ENCODE measurements at places on chromosomes 5 and 9. TPM values are rescaled to one million over a fixed set of nuclear protein-coding genes. Genes with fewer than 3 reads are reported as not detected.

GRCh38 chr5:180495991-180496741 lies 2.0 kb downstream of the CNOT6 start:
- no peak for DNase-seq

GRCh38 chr9:90070931-90071660 lies 466.3 kb downstream of the GADD45G start:
- DNase-seq: no peak

- no peak for DNase-seq
Measured at GRCh38 chr9:68643901-68644809, 60.9 kb upstream of the PIP5K1B start.

DNA sequence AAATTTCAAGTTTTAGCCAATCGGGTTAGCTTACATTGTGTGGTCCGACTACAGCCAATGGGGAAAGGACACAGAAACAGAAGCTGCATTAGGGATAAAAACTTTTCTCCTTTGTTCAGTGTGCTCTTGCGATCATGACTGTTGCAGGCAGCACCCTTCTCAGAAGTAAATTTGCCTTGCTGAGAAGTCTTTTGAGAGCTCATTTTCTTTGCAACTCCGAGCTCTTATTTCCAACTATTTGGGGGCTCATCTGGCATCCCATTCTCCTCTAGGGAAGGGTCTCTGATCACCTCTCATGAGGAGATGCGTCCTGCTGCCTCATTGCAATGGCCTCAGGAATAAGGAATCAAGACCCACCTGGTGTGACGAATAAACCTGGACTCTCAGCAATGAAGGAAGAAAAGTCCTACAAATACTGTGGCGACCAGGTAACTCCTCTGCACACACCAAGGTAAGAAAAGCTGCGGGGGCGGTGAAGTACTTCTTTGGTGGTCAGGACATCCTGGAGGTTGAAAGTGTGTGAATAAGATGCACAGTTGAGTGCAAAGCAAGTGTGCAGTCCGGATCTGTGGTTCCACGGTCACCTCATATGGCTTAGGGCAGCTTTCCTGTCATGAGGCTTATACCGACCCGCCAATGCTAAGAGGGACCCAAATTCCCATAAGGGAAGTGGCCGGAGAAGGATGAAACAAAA lies 20.4 kb downstream of the CNOT8 start:
- no peak for DNase-seq

GRCh38 chr9:26770821-26771220 lies 121.8 kb downstream of the CAAP1 start:
- no peak for DNase-seq

DNA sequence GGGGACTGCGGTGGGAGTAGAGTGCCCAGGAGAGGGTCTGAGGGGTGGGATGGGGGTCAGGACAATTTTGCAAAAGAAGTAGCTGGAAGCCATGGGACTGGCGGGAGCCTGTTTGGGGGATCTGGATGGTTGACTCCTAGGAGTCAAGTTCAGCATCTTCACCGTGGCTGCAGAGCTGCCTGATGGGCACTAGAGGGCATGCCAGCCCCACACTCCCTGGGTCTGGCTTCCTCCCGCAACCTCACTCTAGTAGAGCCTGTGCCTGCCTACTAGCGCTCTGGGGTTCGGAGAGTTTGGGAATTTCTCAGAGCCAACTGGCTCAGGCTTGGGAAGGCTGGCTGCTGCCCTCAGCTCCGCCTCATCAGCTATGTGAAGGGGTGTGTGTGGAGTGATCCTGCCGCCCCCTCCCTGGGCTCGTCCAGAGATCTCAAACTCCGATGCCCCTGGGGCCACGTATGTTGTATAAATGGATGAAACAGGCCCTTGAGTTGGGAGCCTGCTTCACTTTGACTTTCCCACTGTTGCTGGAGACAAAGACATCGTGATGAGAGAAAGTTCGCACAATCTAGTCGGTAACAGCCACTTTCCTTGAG lies 10.8 kb downstream of the TSPAN17 start:
- peak; percentile 82 for DNase-seq

- peak; percentile 4 for DNase-seq
Measured at GRCh38 chr9:130088051-130088450, 34.3 kb downstream of the GPR107 start.

DNA sequence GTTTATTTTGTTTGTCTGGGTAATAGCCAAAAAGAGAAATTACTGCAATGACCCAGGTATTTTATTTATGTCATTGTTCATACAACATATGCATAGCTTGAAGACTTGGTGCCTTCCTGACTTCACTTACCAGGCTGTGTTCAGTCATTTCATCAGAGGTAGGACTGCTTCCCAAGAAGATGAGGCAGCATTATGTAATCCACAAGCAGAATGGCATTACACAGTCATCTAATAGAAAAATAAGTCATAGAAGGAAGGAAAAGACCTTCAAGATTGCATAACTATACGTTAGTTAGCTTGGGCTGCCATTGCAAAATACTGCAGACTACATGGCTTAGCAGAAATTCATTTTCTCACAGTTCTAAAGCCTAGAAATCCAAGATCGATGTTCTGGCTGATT lies 167.5 kb downstream of the NMUR2 start:
- DNase-seq: no peak

DNA sequence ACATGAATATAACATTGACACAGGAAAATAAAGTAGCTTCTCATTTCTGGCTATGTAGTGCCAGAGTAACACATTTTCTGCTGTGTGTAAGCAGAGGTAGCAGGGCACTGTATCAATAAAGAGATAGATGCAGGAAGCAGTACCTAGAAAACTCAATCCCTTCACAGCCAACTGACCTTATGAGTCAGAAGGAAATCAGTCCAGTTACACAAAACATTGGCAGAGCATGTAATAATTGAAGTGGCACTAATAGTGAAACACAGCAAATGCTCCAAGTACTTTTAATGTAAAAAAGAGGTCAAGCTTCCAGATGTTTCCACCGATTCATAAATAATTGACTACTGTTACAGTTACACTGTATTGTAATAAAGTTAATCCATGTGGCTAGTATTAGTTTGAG lies 706.6 kb downstream of the EFNA5 start:
- DNase-seq: no peak

DNA sequence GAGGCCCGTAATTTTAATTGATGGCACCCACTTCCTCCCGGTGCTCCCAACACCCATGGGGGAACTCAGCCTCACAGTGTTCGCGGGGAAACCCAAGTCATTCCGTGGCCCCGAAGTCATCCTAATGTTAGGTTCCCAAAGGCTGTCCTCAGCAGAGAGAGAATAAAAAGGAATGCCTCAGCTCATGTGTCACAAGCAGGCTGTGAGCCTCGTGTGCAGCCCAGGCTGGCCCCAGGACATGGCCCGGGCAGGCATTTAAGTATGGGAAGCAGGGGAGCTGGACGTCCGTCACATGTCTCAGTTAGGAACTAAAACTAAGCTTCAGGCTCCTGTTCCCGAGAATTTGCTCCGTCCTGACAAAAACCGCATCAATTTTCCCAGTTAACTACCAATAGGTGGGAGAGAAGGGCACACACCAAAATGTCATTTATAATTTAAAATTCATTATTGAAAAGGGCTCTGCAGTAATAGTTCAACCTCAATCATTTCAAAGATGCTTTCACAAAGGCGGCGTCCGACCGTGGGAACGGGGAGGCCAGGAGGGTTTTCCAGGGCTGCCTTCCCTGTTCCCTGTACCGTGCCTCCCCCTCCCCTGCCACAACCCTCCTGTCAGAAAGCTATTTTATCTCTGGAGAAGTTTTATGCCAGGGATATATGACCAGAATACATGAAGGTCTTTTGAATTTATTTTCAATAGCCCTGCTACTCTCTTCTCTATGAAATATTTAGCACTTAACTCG lies 137.3 kb downstream of the FSTL4 start:
- DNase-seq: no peak

GRCh38 chr5:135859641-135860040 lies 25.2 kb downstream of the SLC25A48 start:
- no peak for DNase-seq

GRCh38 chr5:74895906-74896305 lies 29.7 kb upstream of the FAM169A start:
- DNase-seq: no peak

DNA sequence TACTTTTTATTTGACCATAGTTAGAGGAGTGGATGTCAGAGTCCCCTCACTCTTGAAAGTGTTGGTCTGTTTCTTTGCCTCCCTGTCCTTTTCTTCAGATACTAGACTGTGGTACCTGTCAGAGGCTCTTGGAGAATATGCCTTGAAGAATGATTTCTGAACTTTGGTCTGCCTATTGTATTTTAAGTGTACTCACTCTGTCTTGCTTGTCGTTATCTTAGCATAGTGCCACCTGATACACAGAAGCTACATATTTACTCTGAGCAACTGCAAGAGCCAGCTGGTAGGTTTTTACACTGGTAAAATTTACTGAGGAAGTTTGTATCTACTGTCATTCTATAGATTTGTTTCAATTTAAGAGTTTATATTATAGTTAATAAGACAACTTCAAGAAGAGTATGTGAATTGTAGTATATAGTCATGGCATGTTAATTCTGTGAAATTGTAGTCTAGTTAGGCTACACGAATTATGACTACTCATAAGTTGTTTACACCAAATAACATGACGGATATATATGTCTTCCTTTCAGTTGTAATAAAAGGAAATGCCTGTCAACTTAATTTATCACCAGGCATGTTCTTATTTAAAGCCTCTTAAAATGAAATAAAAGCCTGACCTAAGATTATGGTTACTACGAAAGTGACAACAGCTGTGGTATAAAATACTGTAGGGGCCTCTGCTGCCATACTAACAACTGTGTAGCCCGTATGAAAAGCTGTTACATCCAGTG lies 201.7 kb downstream of the KDM4C start:
- DNase-seq: no peak

- no peak for DNase-seq
Measured at GRCh38 chr9:26650325-26650724, 242.3 kb downstream of the CAAP1 start.

DNA sequence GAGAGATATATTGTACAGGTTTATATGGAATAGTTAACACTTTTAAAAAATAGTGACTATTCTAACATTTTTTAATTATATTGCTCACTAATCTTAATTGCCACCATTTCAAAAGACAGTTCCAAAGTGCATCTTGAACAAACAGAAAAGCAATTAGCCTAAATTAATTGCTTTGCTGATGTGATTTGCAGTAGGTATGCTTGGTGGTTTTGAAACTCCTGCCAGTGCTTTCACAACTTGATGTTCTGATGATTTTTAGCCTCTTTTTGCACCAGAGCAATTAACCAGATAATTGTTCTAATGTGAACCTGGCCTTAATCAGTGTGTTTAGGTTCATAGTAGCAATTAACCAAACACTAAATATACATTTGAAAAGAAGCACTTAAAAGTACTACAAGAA lies 207.6 kb downstream of the FBXL17 start:
- DNase-seq: no peak

DNA sequence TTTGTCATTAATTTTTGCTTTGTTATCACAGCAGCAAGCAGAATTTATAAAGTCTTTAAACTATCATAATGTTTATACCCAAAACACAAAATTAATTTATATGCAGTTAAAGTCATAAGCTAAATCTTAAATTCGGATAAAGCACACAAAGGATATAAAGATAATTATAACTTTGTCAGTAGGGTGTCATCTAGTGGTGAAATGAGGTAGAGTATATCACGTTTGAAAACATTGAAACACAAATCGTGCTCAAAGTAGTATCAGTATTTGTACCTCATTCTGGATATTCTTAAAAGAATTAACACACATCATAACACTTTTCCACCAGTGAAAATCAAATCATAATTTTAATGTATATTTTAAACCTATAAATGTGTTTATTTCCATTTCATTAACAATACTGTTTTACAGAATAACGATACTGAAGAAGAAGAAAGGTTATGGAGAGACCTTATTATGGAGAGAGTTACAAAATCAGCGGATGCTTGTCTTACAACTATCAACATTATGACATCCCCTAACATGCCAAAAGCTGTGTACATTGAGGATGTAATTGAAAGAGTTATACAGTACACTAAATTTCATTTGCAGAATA lies 129.5 kb downstream of the NIPBL start:
- no peak for DNase-seq

- no peak for DNase-seq
Measured at GRCh38 chr9:101381833-101382342, 2.9 kb downstream of the BAAT start.

DNA sequence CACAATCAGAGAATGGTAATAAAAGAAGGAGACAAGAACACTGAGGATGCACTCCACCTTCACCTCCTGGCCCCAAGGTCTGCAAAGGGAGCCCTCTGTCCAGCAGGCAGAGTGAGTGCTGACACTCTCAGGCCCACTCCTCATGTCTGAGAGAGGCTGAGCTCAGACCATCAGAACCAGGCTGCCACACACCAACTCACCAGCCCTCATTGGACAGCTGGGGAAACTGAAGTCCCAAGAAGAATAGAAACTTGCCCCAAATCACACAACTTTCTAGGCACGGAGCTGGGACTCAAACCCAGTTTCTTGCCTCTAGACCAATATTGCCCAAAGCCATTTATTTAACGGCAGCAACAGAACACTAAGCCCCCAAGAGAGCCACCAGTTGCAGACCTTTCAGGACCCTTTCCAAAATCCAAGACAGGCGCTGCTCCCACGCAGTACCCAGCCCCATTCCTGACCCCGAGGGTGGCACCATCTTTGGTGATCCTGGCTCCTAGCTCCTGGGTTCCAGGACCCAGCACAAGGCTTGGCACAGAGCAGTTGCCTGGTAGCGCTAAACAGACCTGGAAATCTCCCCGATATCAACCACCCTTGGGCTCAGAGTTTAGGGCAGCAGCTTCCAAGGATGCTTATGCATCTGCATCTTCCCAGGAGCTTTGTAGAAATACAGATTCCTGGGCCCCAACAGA lies 192.4 kb downstream of the GABBR2 start:
- DNase-seq: no peak

- peak; percentile 52 for DNase-seq
Measured at GRCh38 chr9:93673839-93674334, 97.5 kb downstream of the PHF2 start.

GRCh38 chr5:83474161-83474796 lies 2.7 kb downstream of the VCAN start:
- DNase-seq: peak; percentile 92

- no peak for DNase-seq
Measured at GRCh38 chr5:31962351-31962751, 211.8 kb downstream of the GOLPH3 start.

LRRC70 gene
- 3.8 TPM for total RNA-seq

REEP2 gene
- 13.8 TPM for total RNA-seq

TMED9 gene
- 56.8 TPM for total RNA-seq

IFNK gene
- total RNA-seq: not detected

ACSL6 gene
- total RNA-seq: 0.16 TPM

RAB14 gene
- total RNA-seq: 29.6 TPM

GMCL2 gene
- not detected for total RNA-seq

CDKN2B-AS1 gene
- 2.0 TPM for total RNA-seq

PRKACG gene
- total RNA-seq: not detected

PCDHA9 gene
- total RNA-seq: 0.66 TPM

NAIF1 gene
- 5.5 TPM for total RNA-seq

NKD2 gene
- 4.4 TPM for total RNA-seq

MAP1B gene
- 98.6 TPM for total RNA-seq

KIAA0825 gene
- 4.4 TPM for total RNA-seq
